Activated T-helper 1 cell treated with anti-CD3 and anti-CD28 coated beads, Interleukin-12 subunit alpha, Interleukin-12 subunit beta, Interleukin-2, Interleukin-4 antibody, amounts not matched to agents 30 ng/mL and 10 ng/mL and 1 ng/mL, durations not matched to agents 14 hours and 24 hours and 36 hours (primary cell): ENCODE measurements at places on chromosomes 12 and 14. TPM values are rescaled to one million over a fixed set of nuclear protein-coding genes. Genes with fewer than 3 reads are reported as not detected.

DNA sequence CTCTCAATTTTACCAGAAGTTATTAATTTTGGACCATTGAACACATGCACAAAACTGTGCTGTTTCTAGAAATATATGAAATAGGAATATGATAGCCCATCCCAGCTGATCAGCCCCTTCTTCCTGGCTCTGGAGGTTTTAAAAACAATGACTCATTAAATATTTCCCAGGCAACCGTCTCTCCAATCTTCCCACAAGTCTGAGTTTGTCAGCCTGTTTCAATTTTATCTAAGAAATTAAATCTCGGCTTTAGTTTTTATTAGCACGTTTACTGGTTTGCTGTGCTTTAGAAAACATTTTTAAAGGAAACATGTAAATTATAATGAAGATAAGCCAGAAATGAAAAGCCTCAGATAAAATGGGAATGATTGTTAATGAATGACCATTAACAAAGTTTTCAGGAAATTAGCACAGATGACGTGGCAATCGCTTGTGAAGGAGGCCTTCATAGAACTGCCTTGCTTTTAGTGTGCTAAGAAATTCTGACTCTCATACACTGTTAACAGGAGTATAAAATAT lies 89.3 kb upstream of the RAP1B start:
- no peak for DNase-seq

- no peak for DNase-seq
These were observed 4.4 kb upstream of the SDS start for GRCh38 chr12:113407931-113408600.

- no peak for DNase-seq
These were observed 50.7 kb downstream of the BCAT1 start for GRCh38 chr12:24898185-24898584.

- DNase-seq = no peak
These were observed 81.5 kb upstream of the TMCC3 start for GRCh38 chr12:94731733-94732360.

DNA sequence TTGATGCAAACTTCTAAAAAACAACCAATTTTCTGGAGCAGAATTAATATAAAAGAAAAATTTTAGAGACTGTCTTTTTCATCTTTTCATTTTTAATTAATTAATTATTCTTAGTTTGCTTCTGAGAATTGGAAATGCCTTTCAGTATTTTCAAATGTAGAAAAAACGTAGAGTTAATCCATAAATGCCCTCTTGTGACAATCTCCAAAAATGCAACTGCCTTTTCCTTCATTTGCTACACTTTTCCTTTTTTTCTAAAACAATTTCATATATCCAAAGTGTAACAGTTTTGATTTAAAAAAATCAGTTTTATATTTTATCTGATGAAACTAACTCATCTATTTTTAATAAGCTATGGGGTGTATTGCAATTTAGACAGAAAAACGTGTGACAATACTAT lies 409.3 kb downstream of the PRKD1 start:
- DNase-seq = no peak

Gene PRPH
- 0.20 TPM in 1 of 2 replicates, not detected in the other for total RNA-seq

Gene AQP5
- not detected in 2 replicates for total RNA-seq

Gene GDF3
- total RNA-seq = not detected in 2 replicates

Gene KRT6B
- not detected in 2 replicates for total RNA-seq
